ENCODE measurements at places on chromosomes 1 and 21.

- DNase-seq = no peak
These were observed 43.0 kb upstream of the RGL1 start for GRCh38 chr1:183761871-183762270.

DNA sequence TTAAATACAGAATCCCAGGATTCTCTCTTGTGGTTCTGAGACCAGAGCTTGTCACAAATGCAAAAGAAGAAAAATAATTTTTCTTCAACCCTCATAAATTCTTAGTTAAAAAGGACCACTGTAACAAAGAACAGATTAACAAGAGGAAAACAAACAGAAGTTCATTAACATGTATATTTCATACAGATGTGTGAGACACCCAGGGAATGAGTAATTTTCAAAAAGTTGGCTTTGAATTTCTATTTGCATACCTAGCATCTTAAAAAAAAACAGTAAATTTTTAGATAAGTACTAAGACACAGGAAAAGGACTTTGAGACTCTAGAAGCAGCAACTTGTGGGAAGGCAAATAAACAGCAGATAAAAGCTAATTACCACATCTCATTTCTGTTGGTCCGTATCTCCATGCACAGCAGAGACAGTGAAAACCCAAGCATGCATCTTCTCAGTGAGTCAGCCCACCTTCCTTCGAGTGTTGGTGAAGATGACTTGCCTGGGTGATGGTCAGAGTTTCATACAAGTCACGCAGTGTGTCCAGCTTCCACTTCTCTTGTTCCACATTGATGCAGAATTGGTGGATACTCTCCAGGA is 399.9 kb upstream of the ADAMTS5 start:
- no peak for DNase-seq

DNA sequence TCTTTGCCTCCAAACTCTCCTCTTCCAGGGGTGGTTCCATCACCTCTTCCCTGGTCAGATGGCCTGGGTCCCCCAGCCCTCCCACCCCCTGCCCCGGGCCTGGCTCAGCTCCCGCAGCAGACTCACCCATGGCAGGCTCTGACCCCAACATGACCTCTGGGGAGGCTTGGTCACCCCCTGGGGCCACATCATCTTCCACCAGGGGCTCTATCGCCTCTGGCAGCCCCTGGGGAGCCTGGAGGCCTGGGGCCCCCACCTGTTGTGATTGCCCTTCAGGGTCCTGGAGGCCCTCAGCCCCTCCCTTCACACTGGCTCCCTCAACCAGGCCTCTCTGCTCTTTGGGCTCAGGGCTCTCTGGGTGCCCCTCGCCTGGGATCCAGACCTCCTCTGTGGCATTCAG is 6.4 kb downstream of the NES start:
- no peak for DNase-seq

GRCh38 chr1:192445839-192446489 is 129.2 kb downstream of the RGS21 start:
- DNase-seq = peak; percentile 34

Data from activated CD4-positive, alpha-beta T cell treated with anti-CD3 and anti-CD28 coated beads for 4 hours (primary cell).